ENCODE measurements at places on chromosomes 6 and 20. TPM values are rescaled to one million over a fixed set of nuclear protein-coding genes. Genes with fewer than 3 reads are reported as not detected.

The ZC3H12D gene
- total RNA-seq, result 39.0 TPM

The EBF4 gene
- total RNA-seq, result 1.2 TPM

The AK9 gene
- total RNA-seq, result 3.5 TPM

The TFAP2D gene
- total RNA-seq, result not detected

The LY6G6F gene
- total RNA-seq, result not detected

The PRPH2 gene
- total RNA-seq, result not detected

The SLC17A5 gene
- 5.0 TPM for total RNA-seq

The CRIP3 gene
- 2.2 TPM for total RNA-seq

The COL9A3 gene
- not detected for total RNA-seq

The LAMA2 gene
- 0.69 TPM for total RNA-seq

DNA sequence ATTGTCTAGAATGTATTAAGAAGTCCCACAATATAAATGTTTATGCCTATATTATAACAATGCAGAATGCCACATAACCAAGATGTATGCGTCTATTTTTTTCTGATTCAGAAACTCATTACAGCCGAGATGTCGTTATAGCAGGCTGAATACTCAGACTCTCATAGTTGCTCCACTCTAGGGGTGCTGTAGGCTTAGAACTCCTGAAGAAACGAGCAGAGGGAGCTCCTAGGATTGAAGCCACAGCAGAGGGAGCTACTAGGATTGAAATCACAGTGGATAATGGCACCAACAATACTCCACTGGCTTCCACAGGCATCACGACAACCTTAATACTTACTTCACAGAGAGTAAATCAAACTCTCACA, 208.9 kb downstream of the KIF16B start:
- DNase-seq, result no peak

- no peak for DNase-seq
Observed at GRCh38 chr6:148935705-148936435, 189.0 kb downstream of the UST start.

GRCh38 chr6:85432554-85432953, 17.3 kb upstream of the NT5E start:
- DNase-seq, result no peak

- no peak for DNase-seq
Observed at GRCh38 chr6:148225871-148226270, 116.8 kb upstream of the SASH1 start.

DNA sequence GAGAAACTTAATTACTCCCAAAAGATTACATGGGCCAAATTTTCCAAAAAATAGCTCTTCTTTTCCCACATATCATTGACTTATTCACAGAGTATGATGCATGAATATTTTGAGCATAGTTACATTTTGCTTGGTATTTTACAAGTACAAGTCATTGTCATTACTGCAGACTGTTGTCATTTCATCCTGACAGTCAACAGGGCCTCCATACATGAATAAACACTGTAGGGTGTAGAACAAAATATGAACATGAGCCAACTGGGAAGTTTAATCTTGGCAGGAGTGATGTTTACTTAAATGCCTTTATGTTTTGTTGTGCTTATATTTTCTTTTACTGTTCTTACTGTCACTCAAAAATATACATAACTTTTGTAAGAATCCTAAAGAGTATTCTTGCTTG, 340.7 kb downstream of the ADGRB3 start:
- no peak for DNase-seq

DNA sequence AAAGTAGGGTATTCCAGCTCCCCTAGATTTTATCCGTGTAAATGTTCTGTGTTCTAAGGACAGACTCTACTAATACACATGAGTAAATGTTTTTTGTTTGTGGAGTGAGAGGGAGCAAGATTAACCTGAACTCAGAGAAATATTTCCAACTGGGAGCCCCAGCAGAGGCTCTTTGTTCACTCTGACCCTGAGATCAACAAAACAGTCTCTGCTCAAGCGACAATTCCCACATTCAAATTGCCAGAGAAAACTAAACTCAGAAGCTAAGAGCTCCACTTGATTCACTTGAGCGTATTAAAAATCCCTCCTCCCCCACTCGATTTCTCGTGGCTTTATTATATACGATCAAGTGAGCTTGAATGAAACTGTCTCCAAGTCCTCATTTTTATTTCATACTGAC, 413.9 kb upstream of the JARID2 start:
- DNase-seq, result no peak

DNA sequence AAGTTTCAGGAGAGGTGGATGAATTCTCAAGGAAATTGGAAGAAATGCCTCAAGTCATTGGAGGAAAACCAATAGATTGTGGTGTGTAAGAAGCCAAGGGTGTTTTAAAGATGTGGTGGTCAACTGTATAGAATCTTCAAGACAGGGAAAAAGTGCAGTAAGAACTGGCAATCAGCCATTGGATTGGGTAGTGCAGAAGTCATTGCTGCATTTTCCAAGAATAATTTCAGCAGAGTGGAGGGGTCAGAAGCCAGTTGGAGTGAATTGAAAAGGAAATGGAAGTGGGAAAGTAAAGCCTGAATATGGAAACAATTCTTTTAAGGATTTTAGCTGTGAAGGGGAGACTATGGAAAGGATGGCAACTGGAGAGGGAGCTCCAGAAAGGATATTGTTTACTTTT, 128.2 kb upstream of the TMEM170B start:
- DNase-seq, result no peak

- DNase-seq, result peak; percentile 54
Observed at GRCh38 chr6:136526196-136526930, 23.9 kb downstream of the MAP7 start.

DNA sequence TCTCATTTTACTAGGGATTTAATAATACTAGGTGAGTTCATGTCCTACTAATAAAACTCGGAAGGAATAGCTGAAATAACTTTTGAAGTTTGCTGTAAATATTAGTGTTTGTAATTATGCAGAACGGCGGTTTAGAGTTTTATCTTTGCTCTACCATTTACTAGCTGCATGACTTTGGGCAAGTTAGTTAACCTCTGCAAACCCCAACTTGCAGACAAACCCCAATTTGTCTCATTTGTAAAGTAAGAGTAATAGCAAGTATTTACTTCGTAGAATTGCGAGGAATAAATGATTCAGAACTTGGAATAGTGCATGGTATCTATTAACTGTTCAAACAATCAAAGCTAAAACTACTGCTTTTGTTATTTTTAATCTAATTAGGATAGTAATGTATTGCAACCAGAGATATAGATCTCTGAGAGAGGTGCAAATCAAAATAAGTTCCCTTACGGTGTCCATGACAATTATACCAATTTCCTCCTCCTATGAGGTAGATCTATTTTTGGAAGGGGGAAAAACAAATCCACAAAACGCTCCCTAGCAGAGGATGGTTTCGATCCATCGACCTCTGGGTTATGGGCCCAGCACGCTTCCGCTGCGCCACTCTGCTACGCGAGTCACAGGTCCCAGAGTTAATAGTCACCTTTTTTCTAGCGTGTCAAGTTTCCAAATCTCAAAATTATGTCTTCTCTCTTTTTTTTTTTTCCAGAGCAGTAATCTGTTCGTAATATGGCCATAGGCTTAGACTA, 35.1 kb upstream of the BTN3A2 start:
- peak; percentile 71 for DNase-seq

DNA sequence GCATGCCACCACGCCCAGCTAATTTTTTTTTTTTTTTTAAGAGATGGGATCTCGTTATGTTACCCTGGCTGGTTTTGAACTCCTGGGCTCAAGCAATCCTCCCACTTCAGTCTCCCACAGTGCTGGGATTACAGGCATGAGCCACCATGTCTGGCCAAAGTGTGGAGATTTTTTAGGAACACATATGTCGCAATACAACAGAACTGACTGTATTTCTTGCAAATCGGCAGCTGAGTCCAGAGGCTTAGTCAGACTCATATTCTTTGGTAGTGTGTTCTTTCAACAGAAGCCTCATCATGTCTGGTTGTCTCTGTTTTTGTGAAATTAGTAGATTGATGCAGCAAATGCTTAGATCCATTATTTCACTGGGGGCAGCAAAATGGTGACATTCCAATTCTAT, 23.9 kb upstream of the CD164 start:
- no peak for DNase-seq

DNA sequence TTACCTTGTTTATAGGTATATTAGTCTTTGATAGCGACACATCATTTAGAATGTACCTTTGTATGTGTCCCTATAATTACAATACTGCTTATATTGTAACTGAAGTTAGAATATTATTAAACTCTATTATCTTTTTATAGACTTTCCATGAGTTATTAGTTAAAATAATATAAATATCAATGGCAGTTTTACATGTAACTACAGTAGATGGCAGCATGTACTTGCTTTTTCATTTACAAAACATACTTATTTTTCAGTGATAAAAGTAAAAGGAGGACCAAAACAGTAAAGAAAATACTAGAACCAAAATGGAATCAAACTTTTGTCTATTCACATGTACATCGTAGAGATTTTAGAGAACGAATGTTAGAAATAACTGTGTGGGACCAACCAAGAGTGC, 364.3 kb downstream of the RIMS1 start:
- no peak for DNase-seq

DNA sequence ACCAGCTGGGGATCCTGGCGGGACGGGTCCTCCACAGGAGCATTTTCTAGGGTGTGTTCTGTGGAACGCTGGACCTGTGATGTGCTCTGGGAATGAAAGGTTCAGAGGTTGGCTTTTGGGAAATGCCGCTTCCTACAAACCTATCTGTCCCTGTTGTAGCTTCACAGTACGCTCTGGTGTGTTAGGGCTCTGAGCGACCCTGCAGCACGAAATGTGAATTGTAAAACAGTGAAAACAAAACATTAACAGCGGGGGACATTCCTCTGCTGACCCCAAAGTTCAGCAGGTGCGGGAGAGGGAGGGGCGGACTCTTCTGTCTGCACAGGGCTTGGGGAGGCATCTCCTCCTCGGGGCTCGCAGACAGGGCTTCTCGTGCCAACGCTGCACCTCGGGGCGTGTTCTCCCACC, 155.9 kb downstream of the NRN1 start:
- DNase-seq, result no peak

DNA sequence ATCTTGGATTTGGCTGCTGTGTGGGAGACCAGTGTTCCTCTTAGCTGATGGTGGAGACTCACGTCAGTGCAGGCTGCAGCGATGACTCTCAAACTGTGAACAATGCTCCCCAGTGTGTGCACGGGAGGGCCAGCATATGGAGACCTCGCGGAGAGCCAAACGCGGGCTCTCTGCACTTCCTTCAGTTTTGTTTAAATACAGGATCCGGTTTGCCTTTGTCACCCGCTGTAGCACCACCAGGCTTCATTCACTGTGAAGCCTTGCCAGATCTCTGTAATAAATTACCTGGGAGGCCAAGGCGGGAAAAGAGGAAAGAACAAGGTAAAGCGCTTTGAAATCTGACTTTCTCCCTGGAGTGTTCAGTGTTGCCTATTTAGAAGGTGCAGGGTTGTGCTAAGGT, 30.7 kb upstream of the TMEM14A start:
- DNase-seq, result no peak

DNA sequence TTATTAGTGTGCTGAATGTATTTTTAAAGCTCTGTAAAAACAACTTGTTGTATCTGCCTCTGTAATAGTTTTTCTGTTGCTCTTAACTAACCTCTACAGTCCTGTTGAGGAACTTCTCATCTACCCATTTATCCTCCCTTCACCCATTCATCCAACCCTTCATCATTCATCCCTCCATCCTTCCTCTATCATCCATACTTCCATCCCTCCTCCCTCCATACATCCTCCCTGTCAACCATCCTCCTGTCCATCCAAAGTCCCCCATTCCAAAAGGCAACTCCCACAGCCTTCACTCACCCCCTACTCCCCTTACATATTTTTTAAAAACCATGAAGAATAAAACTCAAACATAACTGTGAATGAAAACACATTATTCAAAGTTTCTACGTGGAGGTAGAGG, 40.7 kb upstream of the SPDEF start:
- no peak for DNase-seq

DNA sequence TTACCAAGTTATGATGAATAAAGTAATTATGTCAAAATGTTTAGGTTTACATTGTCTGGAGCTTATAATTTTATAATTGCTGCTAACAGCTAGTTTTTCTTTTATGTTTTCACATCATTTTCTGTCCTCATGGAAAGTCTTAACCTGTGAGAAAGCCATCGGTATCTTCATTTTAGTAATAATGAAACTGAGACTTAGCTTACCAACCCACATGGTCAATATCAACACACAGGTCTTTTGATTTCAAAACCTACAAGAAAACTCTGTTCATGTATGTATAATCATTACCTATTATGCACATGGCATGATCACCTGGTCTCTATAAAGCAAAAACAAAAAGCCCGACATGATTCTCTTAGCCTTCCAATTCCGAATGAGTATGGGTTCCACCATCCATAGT, 61.9 kb downstream of the KCNQ5 start:
- no peak for DNase-seq

- no peak for DNase-seq
Observed at GRCh38 chr6:158743033-158743651, 76.0 kb downstream of the EZR start.

DNA sequence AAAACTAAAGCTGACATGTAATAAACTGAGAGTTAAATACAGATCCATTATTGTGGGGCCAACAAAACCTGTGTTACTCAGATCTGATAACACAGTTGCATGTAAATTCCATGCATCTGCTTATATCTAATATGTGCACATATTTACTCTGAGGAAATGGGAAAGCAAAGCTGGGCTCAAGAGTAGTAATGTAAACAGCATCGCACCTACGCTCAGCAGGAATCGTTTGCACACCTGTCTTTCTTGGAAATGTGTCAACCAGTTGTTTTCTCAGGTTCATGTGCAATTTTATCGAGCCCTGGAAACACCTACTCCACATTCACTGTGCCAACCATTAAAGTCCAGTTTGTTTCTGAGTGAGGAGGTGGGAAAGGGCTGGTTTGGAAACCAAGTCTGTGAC, 80.3 kb upstream of the CNKSR3 start:
- DNase-seq, result no peak

GRCh38 chr6:149881860-149882259, 16.1 kb downstream of the RAET1E start:
- DNase-seq, result no peak

DNA sequence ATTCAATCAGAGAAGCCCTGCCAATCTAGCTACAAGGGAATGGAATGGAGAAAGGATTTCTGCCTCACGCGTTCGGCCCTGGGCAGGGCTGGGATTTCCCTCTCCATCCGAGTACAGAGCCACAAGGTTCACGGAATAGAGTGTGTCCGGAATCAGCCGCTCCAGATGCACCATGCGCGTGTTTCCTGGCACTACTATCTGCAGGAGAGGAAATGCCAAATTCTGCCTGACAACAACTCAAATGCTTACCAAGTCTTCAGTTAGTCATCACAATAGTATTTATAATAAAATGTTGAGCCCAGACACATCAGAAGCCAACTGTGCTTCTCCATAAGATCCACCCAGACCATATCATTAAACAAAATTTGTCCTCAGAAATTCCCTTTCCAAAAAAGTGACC, 75.1 kb downstream of the COL12A1 start:
- DNase-seq, result no peak

- DNase-seq, result no peak
Observed at GRCh38 chr6:133202610-133203343, 38.4 kb upstream of the EYA4 start.

DNA sequence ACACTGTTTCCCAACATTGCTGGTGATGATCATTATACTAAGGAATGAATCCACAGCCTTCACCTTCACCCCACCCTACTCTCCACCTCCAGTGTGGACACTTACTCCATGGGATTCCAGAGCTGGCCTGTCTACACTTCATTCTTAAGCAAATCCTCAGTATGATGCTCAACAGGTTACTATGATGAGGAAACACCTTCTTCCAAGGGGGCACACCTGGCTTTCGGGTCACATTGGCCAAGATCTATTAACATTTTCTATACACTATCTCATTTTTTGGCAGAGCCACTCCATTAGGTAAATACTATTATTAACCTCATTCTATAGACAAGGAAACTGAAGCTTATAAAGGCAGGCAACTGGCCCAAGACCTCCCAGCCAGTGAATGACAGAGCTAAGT, 8.0 kb upstream of the EPPIN start:
- DNase-seq, result no peak

- no peak for DNase-seq
Observed at GRCh38 chr6:170553534-170554012, 466 bp upstream of the PSMB1 start.

Measured in activated CD8-positive, alpha-beta T cell treated with anti-CD3 and anti-CD28 coated beads for 36 hours (primary cell).